Left colon (tissue), 2 donors: ENCODE measurements at places on chromosomes 1 and 21. TPM values are rescaled to one million over a fixed set of nuclear protein-coding genes. Genes with fewer than 3 reads are reported as not detected.

GRCh38 chr1:64320922-64321614 lies 117.6 kb downstream of the UBE2U start:
- no peak for DNase-seq

EXTL1 gene
- total RNA-seq = 0.11 TPM

DNA sequence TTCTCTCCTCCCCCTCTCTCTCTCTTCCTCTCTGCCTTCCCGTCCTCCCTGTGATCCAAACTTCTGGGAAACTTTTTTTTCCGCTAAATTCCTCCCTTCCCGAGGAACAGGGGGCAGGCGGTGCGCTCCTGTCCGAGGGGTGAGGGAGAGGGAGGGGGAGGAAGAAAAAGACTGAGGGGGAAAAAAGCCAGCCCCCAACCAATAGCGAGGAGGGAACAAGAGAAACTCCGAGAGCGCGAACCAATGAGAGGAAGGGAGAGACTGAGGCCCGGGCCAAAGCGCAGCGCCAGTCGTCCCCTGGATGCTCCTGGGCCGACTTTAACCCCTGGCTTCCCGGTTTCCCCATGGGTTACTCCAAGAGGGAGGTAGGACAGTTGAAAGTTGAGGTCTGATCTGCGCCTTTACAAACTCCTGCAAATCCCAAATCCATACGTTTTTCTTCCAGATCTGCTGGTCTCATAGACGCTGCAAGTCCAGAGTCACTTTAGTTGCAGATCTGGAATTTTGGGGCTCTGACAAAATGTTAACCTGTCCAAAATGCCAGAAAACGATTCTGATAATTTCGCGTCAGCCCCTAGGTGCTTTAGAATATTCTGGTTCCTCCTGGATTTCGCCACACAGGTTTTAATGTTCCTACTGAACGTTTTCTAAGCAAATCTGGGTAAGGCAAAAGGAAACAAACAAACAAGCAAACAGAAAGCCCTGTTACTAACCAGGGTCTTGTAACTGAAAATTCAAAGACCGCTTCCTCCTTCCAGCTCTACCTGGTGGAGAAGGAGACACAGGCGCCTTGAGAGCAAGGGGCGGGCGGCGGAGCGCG lies at the start of gene TBX15:
Gene TBX15, minus strand, starts transcription at position 158 of the 820 bp plus-strand sequence. CDS start 548 bp downstream, outside the sequence.
- DNase-seq = no peak

DNA sequence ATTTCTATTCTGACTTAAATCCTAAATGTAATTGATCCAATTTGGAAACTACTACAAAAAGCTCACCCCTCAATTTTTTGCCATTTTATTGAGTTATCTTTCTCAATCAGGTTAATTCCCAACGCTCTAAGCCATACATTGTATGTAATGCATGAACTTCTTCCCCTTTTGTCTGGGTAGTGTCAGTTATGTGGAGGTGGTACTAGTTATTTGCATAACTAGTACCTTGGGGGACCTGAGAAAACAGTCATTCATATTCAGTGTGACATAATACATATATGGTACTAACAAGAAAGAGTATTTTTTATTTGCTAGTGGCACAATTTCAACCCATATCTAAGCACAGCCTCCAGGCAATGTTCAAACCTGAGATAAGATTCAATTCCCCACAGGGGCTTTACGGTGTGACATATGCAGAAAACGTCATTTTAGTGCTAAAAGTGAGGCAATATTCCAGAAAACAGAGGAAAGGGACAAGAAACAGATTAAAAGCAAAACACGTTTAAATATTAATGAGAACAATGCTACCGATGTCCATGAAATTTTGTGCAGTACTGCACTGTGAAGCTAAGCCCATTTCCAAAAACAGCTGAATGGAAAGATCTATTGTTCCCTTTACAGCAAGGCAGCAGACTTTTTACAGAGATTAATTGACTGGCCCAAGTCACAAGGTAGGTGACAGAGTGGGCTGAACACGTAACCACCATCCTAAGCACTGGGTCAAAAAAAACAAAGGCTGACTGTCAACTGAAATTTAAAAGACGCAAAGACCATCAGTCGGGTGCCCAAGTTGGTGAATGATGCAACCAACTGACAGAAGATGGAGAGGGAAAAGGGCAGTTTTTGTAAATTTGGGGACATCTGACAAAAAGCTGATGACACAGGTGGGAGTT lies 1.4 kb downstream of the HLCS start:
- DNase-seq = no peak

- DNase-seq = no peak
These were observed 395.5 kb downstream of the USP25 start for GRCh38 chr21:16125274-16125673.

FMO4 gene
- total RNA-seq = 14.5 TPM

- DNase-seq = no peak
These were observed 1.7 kb upstream of the HLX start for GRCh38 chr1:220877377-220878095.

CD5L gene
- not detected for total RNA-seq

MIA3 gene
- 68.3 TPM for total RNA-seq

DNA sequence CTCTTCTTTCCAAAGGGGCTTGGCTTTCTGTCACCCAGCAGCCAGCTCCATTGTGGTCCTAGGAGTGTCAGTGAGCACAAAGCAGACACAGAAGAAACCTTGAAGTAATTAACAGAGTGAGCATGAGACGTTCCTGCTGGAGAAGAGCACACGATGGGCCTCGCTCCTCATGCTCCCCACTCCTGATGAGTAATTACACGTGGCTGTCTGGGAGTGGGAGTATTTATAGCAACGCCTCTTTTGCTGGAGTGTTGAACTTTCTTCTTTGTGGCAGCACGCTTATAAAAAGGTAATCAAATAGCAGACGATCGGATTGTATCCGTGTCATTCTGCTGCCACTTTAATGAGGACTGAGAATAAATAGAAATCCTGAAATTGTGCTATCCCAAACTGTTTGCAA lies 185.8 kb downstream of the CAMTA1 start:
- DNase-seq = no peak

GRCh38 chr1:24380508-24380907 lies 33.1 kb downstream of the STPG1 start:
- no peak for DNase-seq

AK5 gene
- 0.36 TPM for total RNA-seq

DNA sequence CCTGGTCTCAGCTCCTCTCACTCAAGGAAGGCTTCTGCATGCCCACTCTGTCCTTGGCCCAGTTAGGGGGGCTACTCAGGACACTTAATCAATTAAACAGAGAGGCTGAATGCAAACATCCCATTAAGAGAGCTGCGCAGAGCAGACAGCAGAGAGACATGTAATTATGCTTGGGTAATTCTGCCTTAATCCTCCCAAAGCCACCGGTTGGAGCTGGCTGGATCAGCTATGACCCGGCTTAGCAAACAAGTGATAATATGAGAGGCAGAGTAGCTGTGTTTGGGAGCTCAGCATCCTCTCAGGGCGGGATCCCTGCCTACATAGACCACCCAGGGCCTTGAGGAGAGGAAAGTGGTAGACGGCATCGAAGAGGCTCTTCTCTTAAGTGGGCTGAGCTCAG lies 183.2 kb downstream of the GRIK3 start:
- DNase-seq = no peak

GRCh38 chr1:194367121-194367520 lies 1180.7 kb upstream of the B3GALT2 start:
- no peak for DNase-seq

DNA sequence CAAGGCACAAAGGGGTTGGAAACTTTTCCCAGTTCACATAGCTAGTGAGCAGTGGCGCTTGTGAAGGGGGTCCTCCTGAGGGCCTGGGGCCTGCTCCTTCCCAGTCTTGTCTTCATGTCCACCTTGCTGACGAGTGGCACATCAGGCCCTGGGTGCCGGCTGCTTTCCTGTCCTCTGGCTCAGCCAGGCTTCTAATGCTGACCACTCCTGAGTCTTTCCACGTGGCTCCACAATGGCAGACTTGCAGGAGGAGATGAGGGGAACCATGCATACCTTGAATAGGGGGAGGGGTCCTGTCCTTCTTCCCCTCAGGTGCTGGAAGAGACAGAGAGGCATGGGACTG lies 38.7 kb downstream of the MAPKAPK2 start:
- DNase-seq = no peak

PLA2G2D gene
- total RNA-seq = not detected

JAM2 gene
- total RNA-seq = 8.7 TPM

DNA sequence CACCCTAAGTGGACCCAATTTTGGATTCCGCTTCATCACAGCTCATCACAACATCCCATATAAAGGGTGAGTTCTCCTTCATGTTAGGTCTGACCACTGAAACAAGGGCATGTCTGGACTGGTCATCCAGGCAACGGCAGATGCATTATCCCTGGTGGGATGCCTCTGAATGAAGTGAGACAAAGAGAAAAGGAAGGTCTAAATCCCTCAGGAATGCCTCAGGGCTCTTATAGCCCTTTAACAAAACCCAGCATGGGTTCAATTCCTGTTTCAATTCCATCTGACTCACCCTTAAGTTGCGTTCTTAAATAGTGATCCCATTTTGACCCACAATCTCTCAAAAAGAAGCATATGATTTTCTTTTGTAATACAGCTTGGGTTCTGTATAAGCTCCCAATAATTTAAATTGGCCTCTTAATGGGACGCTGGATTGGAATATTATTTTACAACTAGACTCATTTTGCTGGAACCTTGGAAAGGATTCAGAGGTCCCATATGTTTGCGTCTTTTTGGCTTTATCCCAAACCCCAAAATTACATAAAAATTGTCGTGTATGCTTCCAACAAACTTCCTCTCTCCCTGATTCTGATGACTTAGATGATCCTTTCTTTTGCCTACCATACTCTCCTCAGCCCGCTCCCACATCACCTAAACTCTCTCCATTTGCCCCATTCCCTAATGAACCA lies 287.4 kb upstream of the ZP4 start:
- DNase-seq = no peak

REN gene
- total RNA-seq = 0.18 TPM

DNA sequence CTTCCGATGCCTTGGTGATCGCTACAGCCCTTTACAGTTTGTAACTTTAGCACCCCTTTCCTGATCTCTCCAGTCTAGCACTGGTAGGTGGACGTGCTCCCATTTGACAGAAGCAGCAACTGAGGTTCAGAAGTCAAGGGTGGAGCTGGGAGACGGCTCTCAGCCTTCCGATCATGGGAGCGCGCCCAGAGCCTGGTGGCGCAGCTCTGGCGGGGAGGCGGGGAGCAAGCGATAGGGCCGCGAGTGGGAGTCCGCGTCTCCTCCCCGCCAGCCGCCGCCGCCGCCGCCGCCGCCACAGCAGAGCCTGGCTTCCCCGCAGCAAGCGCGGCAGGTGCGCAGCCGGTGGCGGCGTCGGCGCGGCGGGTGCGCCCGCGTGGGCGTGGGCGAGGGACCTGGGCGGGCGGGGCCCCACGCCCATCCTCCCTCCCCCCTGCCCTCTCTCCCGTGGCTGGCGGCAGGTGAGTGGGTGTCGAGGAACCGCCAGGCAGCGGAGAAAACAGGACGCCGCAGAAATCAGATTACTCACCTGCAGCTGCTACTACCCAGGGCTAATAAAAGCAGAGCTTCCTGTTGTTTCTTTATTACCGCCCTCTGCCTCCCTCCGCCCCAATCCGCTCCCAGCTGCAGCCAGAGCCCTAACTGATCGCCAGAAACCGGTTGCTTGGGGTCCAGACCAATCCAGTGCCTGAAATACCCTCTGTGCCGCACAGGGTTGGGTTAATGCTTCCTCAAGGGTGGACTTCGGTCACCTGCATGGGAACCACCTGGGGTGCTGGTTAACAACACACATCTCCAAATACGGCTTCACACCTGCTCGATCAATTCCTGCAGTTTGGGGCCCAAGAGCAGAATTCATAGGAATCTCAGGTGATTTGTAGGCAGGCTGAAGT lies 60.2 kb upstream of the ID3 start:
- peak; percentile 88 for DNase-seq

- no peak for DNase-seq
These were observed 2063.9 kb downstream of the MRPL39 start for GRCh38 chr21:23543333-23543732.

SRSF10 gene
- total RNA-seq = 84.0 TPM

PDE4B gene
- total RNA-seq = 4.4 TPM

DNA sequence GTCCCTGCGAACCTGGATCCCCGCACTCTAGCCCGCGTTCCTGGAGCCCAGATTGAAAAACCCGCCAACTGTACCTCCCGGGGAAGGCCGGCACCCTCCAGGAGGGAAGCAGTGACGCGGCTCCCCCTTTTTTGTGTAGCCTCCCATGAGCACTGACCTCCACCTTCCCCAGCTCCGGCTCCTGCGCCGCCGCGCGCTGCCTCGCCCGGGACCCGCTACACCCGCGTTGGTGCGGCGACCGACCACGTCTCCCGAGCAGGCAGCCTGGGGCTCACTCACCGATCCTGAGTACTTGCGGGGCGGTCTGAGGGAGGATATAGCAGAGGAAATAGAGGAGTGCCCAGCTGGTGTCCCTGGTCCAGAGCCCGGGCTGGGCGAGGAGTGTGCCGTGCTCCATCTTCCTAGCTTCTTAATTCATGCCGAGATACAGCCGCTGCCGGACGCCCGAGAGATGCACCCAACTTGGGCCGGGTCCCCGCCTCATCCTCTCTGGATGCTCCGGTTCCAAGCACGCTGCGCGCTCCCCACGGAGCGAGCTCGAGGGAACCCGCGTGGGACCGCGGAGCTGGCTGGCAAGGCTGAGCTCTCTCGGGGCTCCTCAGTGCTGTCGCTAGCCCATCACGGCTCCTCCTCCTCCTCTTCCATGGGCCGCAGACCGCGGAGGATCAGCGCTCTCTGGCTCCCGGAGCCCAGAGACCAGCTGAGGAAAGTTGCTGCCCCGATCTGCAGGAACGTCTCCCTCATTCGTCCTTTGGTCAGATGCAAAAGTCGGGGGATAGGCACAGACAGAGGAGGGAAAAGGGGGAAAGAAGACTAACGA lies 482 bp downstream of the GRIK1 start:
- DNase-seq = no peak

GRCh38 chr1:62230718-62231117 lies 36.1 kb downstream of the L1TD1 start:
- DNase-seq = no peak

DNA sequence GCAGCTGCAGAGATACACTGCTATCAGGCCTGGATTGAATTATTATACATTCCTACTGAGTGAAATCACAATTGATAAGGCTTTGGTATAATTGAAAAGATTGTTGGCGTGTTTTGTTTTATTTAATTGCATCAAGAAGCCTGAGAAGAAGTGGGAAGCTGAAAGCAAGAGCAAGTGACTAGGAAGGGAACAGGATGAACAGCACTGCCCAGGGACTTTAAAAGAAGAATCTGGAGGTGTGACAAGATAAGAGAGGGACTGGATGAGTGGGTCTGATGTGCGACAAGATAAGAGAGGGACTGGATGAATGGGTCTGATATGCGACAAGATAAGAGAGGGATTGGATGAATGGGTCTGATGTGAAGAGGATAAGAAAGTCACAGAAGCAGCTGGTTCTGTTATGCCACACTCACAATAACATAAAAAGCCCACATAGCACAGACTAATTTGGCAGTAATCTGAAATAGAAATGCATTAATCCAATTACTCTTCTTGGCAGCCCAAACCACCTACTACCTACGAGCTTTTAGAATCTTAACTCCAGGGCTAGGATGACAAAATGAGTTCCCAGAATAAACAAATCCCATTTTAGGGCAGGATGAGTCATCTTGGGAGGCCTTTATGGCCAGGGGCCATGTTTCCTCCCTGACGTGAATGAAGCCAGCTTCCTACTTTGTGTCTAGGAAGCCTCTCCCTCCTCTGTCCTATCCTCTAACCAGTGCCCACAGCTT lies 129.7 kb downstream of the DUSP10 start:
- DNase-seq = peak; percentile 23
